ENCODE measurements at places on chromosomes 13 and 19.

DNA sequence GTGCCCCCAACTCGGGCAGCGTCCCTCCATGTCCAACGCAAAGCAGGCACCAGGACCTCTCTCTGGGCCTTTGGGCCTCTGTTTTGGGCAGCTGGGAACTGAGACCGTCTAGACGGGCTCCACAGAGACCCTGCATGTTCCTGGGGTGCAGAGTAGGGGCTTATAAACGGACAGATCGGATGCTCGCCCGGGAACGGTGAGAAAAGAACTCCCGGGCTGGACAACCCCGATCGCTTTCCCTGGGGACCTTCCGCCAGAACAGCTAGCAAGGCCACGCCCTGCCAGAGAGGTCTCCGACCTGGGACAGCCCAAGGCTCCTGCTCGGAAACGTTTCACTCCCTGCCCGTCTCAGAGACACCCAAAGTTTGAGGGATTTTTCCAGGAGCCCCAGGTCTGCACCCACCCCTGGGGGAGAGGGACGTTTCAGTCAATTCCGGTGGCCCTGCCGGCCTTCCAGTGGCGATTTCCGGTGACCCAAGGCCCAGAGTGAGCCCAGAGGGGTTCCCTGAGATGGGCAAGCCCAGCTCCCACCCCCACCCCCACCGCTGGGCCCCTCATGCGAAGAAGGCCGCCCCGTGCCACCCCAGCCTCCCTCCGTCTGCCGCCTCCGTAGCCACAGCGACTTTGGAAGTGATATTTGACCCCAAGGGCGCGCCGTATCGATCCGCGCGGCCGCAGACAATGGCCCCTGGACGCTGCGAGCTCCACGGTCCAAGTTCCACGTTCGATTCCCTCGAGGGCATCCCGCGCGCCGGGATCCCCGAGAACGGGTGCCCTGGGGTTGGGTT lies 1.7 kb downstream of the NR2F6 start:
- DNase-seq, result peak; percentile 53

- DNase-seq, result no peak
Observed at GRCh38 chr13:100657881-100658315, 16.7 kb downstream of the TMTC4 start.

- DNase-seq, result no peak
Observed at GRCh38 chr13:99986741-99987140, 5.2 kb downstream of the ZIC2 start.

- DNase-seq, result peak; percentile 30
Observed at GRCh38 chr19:10286803-10287737, at the start of gene ICAM4. Gene ICAM4, plus strand, starts transcription at chr19:10286955. Its CDS starts 58 bp downstream, at chr19:10287013.

DNA sequence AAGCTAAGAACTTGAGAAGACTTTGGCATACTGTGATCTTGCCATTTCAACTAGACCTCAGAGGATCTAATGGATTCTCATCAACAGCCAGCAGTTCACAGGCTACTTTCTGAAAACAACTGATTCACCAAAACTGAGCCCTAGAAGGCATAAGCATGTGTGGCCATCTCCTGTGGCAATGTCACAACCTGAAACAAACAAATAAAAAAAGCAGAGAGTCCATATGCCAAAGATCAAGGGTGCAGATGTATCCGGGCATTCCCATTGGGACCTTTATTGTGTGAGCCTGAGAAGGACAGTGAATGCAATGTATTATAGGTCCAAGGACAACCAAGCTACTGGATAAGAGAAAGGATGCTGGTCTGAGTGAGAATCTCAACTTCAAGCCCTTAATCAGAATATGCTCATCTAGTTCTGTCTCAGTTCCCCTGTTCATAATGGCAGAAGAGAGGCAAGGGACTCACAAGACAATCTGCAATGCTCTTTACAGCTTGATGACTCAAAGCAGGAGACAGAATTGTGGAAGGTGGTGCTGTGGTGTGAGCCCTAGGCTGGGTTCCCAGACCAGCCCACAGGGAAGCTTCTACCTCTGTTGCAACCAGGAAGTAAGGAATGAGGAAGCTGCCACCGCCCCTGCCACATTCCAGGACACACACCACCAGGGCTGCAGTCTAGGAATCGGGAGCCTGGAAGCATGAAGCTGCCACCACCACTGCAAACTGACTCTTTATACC lies 133.7 kb downstream of the RAP2A start:
- peak; percentile 25 for DNase-seq

DNA sequence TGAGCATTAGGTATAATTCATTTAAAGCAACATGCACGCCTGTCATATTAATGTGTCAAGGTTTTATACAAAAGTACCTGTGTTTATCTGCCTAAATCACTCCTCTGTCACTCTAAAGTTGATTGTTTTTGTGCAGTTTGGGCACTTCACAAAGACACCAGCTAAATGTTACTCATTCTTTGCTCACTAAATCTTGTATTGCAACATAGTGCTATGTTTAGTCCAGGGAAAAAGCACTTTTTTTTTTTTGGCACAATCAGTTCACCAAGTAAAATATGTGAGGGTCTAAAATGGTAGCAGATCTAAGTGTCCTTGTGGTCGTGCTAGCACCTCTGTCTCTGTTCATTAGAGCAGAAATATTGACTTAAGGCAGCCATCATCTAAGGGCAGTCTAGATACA lies 2526.7 kb upstream of the PCDH20 start:
- no peak for DNase-seq

DNA sequence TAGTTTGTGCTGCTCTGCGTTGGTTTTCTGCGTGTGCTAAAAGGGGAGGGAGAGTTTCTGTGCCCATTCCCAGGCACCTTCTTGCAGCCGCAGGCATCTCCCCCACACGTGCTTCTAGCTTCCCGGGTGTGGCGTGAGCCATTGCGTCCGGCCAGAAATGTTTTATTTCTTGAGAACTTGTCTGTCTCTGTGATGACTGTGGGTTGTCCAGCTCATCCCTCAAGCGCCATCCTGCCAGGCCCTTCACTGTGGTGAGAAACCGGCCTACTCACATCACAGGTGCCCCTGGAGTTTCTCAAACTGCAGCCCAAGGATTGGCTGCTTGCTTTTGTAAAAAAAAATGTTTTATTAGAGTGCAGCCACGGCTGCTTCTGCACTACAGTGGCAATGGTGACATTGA lies 24.2 kb downstream of the EPN1 start:
- no peak for DNase-seq

- DNase-seq, result no peak
Observed at GRCh38 chr13:98813993-98814392, 61.5 kb upstream of the SLC15A1 start.

- DNase-seq, result peak; percentile 37
Observed at GRCh38 chr13:94674609-94675348, 37.6 kb downstream of the SOX21 start.

GRCh38 chr13:20182231-20182846 lies 10.4 kb downstream of the GJB2 start:
- DNase-seq, result peak; percentile 69

- DNase-seq, result peak; percentile 89
Observed at GRCh38 chr13:29859971-29860370, 9.6 kb upstream of the UBL3 start.

DNA sequence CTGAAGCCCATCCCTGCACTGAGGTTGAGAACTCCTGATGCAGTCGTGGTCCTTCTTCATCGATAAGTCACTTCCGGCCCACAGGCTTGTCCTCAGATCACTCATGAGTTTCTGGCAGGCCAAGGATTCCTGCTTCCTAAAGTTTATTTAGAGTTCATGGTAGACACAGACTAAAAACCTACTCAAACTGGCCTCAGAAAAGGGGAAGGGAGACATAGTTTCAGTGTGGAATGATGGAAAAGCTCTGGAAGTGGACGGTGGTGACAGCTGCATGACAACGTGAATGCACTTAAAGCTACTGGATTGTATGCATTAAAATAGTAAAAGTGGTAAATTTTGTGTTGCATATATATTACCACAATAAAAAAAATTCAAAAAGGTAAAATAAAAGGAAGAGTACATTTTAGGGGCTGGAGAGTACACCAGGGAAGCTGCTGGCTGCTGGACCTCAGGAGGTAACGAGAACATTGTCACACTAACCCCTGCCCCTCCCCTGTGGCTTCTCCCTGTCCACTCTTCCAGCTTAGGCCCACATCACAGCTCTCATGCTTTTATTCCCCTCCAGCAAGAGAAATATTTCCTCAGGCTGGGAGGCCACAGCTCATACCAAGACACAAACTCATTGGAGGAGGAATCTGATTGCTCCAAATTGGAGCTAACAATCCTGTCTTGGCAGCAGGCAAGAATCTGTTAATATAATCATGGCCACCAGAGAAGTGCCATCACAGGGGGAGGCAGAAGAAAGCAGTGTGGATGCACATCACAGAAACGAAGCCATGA lies 741.0 kb downstream of the UQCRFS1 start:
- DNase-seq, result peak; percentile 15

DNA sequence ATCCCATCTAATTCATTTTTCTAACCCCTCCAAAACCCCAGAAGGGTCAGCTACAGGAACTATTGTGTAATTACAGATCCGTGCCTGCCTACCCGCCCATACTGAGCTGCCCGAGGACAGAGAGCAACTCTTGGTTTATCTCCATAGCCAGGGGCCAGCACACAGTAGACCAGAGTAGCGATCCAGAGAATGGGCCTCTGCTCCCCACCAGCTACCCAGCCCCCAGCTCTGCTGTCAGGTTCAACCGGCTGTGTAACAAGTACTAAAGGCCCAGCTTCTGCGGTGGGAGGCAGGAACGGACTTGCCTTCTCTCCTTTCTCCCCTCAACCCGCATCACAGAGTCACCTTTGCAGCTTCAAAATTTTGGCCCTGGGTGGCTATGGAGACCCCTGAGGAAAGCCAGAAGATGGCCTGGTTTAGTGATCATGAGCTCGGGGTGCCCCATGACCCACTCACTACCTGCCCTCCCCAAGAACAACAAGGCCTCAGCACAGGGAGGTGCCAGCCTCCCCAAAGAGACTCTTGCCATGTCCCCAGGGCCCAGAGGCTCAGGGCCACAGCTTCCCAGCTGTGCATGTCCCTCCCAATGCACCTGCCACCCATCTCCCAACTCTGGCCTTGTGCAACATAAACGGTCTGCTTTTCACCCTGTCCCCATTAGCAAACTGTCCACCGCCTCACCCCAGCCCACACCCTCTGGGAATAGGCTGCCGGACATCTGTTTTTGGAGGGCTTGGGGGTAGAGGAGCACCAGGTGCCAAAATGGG lies 5.7 kb downstream of the CALM3 start:
- no peak for DNase-seq

GRCh38 chr13:103436057-103436654 lies 369.9 kb upstream of the SLC10A2 start:
- DNase-seq, result no peak

DNA sequence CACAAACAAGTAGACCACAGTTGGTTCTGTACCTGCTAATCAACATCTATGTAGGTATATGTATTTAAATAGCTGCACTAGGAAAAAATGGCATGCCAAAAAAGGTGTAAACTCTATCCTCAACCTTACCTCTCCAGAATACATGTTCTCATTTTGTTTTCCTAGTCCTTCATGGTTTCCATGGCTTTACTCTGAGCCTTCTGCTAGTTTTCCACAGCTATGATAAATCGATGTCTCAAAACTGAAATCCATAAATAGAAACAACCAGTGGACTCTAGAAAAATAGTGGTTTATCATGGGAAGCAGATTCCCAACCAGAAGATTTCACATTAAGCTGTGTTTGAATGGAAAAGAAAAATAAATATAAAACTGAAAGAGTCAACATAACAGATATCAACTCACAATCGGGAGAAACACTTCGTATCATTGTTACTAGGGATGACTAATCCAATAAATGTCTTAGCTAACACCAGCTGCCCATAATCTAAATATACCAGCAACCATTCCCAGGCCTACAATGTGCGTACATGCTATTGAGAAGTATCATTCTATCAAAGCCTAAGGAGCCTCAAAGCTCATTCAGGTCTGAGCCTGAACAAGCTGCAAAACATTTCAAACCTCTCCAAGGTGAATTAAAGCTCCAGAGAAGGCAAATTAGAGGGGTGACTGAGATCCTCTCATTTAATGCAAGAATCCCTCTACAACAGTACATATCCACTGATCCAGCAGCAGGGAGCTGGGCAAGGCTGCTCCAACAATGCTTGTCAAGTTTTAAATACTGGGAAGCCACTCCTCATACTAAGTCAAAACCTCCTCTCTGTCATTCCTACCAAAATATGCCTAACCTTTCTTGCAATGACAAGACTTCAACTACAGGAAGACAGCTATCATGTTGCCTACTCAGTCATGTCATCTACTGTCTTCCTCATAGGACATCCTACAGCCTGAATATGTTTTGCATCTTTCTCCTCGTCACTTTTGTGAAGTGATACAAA lies 90.2 kb downstream of the KCTD12 start:
- DNase-seq, result no peak

DNA sequence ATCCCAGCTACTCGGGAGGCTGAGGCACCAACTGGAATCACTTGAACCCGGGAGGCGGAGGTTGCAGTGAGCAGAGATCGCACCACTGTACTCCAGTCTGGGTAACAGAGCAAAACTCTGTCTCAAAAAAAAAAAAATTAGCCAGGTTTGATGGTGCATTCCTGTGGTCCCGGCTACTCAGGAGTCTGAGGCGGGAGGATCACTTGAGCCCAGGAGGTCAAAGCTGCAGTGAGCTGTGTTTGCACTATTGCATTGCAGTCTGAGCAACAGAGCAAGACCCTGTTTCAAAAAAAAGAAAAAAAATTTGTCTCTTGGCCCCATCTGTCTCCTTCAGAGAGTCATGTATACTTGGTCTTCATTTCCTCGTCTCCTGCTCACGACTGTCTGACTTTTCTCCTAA lies 1.6 kb downstream of the CCDC97 start:
- DNase-seq, result no peak

- no peak for DNase-seq
Observed at GRCh38 chr19:40216013-40216776, 2.0 kb downstream of the TTC9B start.

GRCh38 chr19:45782162-45782691 lies at the start of gene DMPK:
Gene DMPK, minus strand, starts transcription at chr19:45782490. Its CDS starts 138 bp downstream, at chr19:45782352.
- DNase-seq, result peak; percentile 48

DNA sequence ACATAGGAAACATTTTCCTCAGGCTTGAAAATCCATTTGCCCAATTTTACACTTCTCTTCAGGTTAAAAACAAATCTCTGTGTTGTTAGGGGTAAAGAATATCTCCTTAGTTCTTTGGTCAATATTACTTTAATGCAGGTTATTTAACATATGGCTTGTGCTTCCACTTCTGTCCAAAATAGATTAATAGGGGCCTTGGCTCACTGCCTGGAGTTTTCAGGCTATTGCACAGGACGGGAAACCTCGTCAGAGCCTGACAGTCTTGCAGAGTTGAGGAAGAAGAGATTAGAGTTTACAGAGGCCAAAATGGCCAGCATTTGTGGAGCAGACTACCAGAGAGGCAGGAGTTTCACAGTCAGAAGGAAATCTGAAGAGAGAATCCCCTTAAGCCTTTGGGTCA lies 863.9 kb upstream of the GPC6 start:
- no peak for DNase-seq

DNA sequence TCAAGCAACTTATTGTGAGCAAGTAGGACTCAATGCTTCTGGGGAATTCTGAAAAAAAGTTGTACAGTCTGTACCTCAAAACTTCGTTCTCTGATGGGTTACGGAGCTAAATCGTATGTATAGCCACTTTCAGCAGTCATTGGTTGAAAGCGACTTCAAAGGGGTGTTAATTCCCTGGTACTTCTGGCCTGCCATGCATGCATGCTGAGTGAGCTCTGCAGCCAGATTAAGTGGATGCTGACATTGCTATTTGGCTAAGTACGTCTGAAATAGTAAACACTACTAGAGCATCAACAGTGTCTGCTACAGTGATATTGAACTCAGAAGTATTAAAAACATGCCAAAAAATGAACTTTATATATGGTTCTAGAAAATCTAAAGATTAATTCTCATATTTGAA lies 1183.1 kb upstream of the PCDH20 start:
- DNase-seq, result no peak
